ENCODE measurements at places on chromosomes 6 and 20.

- no peak for DNase-seq
Observed at GRCh38 chr6:136582711-136583471, 32.7 kb upstream of the MAP7 start.

GRCh38 chr20:54514028-54514607 is 38.7 kb downstream of the DOK5 start:
- DNase-seq: no peak

DNA sequence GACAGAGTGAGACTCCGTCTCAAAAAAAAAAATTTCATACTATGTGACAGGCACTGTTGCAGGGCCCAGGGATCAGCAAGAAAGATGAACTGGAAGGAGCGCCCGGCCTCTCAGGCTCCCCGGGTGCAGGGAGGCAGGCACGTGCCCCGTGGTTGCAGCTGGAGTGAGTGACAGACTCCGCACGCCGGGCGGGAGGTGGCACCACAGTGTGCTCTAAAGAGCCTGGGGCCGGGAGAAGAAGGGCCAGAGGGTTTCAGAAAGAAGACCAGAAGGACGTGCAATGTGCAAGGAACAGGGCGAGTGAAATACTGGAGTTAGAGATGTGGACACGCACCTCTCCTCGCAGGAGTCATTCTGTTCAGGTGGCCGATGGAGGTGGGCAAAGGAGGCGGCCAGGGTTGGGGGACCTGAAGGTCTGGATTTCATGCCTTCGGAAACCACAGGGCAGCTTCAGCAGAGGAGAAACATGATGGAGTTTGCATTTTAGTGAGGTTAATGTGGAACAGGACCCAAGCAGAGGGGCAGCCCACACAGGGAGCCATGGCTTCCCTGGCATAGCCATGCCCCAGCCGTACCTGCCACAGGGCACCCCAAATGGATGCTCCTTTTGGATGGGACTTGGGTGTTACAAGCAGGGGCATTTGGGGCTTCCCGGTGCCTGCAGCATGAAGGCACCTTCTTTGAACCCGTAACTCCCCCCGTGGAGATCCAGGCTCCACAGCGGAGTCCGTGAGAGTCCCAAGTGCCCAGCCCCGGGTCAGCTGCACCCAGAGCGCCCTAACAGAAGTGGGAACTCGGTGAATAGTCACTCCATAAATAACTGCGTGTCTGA is 226.2 kb downstream of the ERMARD start:
- no peak for DNase-seq

GRCh38 chr6:156508923-156509322 is 268.3 kb upstream of the ARID1B start:
- no peak for DNase-seq

DNA sequence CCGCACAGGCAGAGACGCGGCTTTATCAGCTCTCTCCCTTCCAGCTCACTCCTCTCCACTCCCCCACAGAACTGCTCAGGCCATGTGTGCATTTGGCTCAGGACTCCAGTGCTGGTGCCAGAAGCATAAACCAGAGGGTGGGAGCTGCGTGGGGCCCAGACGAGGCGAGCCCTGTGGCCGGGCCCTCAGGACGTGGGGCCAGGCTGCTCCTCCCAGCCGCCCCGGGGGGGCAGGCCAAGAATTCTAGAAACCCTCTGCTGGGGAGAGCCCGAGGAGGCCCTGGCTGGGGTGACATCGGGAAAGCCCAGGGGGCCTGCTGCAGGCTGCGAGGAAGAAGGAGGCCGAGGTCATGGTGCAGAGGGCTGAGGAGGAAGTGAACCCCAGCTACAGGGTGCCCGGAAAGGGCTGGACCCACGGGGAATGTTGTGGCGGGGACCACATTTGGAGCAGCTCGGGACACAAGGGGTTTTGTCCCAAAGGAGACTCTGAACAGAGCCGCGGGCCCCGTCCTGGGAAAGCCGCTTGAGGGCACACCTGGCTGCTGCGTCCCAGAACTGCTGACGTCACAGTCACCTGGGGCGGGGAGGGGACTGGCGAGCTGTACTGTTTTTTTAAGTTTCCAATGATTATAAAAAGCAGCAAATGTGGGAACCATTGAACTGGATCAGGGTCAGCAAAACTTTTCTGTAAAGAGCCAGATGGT is 107.1 kb downstream of the BANF2 start:
- no peak for DNase-seq

GRCh38 chr6:149933461-149933860 is 8.4 kb upstream of the ULBP2 start:
- DNase-seq: no peak

- no peak for DNase-seq
Observed at GRCh38 chr6:52654592-52654991, 16.3 kb upstream of the TMEM14A start.

- no peak for DNase-seq
Observed at GRCh38 chr6:1143655-1144054, 168.2 kb upstream of the FOXQ1 start.

DNA sequence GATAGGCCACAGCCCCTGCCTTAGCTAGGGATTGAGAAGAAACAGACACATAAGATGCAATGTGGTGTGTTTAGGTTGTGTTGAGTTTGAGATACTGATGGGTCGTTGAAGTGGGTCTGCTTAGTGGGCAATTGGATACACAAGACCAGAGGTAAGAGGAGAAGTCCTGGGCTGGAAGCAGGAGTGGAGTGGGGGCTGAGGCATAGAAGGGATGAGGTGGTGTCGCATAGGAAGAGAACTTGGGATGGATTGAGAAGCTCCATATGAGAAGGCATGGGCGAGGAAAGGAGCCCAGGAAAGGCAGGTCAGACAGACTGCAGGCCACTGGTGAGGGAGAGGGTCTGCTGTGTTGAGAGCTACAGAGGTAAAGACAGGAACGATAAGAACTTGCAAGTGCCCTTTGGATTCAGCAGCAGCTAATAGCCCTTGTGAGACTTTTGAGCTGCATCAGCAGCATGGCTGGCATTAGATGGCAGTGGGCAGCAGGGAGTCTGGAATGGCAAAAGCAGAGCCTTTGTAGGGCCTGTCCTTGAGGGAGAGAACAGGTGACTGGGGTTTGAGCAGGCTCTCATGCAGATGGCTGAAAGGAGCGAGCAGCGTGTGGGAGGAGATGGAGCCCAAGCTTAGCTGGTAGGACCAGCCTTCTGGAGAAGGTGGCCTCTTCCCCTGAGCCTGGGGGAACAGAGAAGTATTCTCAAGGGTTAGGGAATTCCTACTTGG is 33.2 kb downstream of the PLCG1 start:
- no peak for DNase-seq

- no peak for DNase-seq
Observed at GRCh38 chr6:16756660-16757255, 4.5 kb downstream of the ATXN1 start.

- no peak for DNase-seq
Observed at GRCh38 chr20:60528141-60528540, 569.9 kb downstream of the CDH26 start.

GRCh38 chr6:52389626-52390360 is 27.8 kb downstream of the PAQR8 start:
- DNase-seq: no peak

- no peak for DNase-seq
Observed at GRCh38 chr6:12150812-12151432, 138.8 kb downstream of the HIVEP1 start.

DNA sequence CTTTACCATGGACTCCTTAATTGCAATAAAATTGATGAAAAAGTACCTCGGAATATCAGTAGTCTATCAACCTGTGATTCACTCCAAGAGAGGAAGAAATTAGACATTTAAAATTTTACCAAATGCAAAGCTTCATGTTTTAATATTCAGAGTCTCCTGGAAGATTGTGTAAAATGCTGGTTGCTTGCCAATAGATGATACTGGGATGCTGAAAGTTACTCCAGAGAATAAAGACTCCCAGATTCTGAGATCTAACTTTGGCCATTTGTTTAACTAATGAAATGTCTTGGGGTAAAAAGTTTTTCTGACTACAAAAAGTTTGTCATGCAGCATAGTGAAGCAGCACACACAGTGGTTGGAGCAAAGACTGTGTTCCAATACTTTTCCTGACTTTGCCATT is 176.7 kb upstream of the RSPO3 start:
- DNase-seq: no peak

DNA sequence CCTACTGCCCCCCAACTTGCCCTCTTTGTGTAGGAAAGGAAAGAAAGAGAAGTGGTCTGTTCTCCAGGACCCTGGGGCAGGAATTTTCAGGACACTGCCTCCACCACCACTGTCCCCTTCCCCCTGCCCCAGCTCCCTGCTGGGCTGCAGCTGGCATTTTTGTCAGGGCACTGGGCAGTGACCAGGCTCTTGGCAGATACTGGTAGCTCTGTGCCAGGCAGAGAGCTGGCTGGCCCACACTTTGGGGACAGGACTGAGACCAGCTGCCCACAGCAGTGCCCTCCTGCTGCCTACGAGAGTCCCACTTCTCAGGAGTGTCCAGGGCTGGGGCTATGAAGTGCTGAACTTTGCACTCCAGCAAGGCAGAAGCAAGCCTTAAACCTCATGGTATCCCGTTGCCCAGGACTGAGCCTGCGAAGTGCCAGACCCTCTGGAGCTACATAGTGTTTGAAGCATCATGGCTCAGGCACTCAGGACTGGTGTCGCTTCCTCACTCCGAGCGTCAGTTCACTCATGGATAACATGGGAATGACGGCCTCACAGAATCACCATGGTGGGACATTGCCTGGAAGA is 19.3 kb downstream of the SLC13A3 start:
- no peak for DNase-seq

GRCh38 chr6:167350275-167350696 is 25.4 kb downstream of the TTLL2 start:
- no peak for DNase-seq

GRCh38 chr6:159654483-159655098 is 38.5 kb downstream of the SOD2 start:
- DNase-seq: peak; percentile 25

DNA sequence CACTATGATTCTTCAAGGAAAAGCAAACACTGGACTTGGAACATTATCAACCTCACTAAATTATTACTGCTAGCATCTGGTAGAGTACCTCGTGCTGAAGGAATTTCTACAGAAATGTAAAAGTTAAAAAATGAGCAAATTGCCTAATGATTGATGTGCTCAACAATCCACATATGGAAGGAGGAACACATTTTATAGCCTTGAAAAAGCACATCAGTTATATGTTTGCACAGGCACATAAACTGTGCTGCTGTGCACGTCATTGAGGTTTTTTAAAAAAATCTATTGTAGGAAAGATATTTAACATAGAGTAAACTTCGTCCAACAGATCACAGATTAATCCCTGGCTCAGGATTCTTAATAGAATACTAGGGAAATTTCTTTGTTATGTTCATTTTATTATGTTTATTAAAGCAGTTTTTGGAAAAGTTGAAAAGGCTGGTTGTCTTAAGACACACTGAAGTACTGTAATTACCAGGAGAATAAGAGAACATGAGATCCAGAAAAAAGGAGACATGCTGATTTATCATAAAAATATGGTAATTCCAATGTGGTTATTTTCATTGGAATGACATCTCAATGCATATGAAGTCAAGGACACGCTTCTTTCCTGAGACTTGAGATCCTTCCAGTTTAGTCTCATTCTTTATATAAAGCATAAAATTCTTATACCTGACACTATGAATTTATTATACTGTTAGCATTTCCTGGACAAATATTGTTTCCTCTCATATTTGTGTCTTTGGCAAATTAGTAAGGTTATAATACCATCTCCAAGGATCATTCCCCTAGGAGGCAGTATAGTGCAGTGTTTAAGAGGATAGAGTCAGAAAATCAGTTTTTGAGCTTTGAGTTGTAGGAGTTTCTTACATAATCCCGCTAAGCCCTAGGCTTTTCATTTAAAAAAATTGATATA is 511.1 kb downstream of the TENT5A start:
- DNase-seq: no peak

DNA sequence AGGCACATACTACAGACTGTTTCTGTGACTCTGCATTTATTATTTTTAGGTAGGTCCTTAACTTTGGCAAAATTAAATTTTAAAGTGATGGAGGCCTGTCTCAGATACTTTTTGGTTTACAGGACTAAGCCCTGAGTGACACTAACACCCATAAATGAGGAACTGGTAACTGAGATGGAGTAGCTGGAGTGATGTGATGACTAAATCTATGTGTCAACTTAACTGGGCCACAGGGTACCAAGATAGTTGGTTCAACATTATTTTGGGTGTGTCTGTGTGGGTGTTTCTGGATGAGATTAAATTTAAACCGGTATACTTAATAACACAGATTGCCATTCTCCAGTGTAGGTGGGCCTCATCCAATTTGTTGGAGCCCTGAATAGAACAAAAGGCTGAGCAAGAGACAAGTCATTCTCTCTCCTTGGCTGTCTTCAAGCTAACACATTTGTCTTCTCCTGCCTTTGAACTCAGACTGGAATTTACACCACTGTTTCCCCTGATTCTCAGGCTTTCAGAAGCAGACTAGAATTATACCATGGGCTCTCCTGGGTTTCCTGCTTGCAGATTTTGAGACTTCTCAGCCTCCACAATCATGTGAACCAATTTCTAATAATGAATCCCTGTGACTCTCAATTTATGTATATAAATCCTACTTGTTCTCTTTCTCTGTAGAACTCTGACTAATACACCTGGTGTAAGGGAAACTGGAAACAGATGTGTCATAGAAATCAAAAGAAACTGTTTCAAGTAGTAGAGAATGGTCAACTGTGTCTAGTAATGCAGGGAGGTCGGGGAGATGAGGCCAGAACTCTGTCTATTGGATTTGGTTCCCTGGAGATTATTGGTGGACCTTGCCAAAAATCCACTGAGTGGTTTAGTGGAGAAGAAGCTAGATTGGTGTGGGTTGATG is 579.2 kb downstream of the EPM2A start:
- no peak for DNase-seq

- DNase-seq: peak; percentile 53
Observed at GRCh38 chr20:3749689-3750531, 17.4 kb downstream of the HSPA12B start.

GRCh38 chr20:10581823-10582222 is 92.0 kb downstream of the JAG1 start:
- no peak for DNase-seq

DNA sequence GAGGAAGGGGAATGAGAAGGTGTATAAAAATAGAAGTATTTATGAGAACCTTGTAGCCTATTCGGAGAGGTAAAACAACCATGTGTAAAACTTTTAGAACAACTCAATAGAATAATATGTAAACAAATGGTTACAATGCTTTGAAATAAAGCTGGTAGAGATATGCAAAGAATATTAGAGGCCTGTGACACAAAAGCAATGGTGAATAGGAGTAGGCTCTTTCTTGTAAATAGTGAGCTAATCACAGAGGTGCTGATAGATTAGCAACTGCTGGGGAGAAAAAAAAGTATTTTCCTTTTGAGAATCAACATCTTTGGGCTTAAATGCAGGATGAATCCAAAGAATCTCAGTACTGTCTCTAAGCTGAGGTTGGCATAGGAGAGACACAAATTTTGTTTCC is 7.0 kb downstream of the TMEM200A start:
- DNase-seq: no peak

DNA sequence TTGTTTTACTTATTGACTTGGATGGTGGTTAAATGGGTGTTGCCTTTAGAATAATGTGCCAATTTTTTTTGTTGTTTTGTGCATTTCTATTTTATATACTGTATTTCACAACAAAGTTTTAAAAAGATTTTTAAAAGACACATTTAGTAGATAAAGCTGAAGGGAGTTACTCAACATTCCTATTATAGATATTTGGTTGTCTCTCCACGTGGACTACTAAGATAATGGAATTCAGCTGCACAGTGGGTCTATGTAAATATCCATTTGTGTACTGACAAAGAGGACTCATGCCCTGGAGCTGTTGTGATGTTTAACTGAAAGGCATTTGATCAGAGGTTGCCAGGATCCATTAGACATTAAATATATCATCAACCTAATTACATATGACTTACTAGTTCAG is 23.2 kb upstream of the FAM135A start:
- no peak for DNase-seq

- DNase-seq: no peak
Observed at GRCh38 chr6:4848382-4849068, 72.3 kb downstream of the CDYL start.

- DNase-seq: no peak
Observed at GRCh38 chr6:133890711-133891148, 1.8 kb downstream of the TCF21 start.
